ENCODE measurements at places on chromosomes 16 and 17.

- peak; percentile 70 for DNase-seq
These were observed 863 bp downstream of the ADCY9 start for GRCh38 chr16:4115209-4115948.

DNA sequence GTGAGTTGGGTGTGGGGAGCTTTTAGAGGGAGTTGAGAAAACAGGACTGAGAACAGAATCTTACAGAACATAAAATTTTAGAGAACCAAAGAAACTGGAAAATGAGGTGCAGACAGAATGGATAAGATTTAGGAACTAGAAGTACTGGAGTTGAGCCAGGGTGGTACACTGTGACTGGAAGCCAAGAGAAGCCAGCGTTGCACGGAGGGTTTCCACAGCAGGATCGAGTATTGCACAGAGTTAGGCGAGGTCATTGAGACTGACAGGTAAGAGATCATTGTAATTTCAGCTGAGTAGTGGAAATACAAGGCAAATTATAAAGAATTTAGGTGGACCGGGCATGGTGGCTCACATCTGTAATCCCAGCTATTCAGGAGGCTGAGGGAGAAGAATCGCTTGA is 6.6 kb downstream of the GSDMA start:
- DNase-seq = no peak

DNA sequence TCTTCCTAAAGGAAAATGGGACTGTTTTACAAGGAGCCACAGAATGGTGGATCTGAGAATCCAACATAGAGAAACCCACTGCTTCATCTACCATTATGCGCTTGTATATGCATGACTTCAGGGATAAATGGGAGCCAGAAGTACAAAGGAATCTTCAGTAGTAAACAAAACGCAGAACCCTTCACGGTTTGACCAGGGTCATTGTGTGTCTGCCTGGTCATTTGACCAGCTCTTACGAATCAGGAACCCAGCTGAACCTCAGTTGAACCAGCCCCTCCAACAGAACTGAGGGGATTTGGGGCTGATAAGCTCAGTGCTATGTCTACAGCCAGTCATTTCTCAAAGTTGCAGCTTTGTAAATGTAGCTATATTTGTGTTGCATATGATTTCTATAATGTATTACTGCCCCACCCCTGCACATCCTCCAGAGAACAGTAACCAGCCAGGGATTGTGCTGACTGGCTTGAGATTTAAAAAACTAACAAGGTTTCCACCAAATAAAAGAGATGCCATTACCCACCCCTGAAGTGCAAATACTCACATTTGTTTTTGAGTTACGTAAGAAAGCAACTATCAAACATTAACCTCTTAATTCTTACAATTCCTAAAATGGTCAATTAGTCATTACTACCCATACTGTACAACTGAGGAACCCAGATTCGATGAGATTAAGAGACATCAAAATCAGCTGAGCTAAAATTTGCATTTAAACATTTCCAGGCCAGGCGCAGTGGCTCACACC is 6.3 kb downstream of the CMTM4 start:
- DNase-seq = no peak

DNA sequence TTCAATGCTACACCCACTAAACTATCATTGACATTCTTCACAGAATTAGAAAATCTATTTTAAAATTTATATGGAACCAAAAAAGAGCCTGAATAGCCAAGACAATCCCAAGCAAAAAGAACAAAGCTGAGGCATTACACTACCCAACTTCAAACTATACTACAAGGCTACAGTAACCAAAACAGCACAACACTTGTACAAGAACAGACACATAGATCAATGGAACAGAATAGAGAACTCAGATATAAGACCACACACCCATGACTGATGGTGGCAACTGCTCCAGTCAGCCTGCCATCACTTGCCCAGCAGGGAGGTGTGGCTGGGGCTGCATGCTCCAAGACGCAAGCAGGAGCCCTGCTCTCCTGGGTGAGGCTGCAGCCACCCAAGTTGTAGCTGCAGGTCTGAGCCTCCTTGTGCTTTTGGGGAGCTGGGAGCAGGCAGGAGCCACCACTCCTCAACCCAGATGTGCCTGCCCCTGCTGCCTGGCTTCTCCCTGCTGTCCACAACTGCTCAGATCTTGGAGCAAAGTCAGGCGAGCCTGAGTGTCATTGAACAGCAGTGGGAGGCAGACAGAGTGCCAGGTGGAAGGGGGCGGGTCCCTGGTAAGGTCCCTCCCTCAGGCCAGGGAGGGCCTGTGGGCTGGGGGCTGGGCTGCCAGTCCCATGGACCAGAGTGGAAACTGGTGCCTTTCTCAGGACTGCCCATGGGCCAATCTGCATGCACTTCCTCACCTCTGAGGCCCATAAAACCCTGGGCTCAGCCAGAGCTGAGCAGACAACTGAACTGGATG is 24.7 kb downstream of the SSH2 start:
- no peak for DNase-seq

- no peak for DNase-seq
These were observed 14.5 kb downstream of the RHBDL3 start for GRCh38 chr17:32279891-32280716.

- no peak for DNase-seq
These were observed 6.8 kb upstream of the MPRIP start for GRCh38 chr17:17035490-17035889.

GRCh38 chr16:74742051-74742481 is 32.6 kb downstream of the FA2H start:
- DNase-seq = no peak

GRCh38 chr16:78633551-78633950 is 534.1 kb downstream of the WWOX start:
- no peak for DNase-seq

DNA sequence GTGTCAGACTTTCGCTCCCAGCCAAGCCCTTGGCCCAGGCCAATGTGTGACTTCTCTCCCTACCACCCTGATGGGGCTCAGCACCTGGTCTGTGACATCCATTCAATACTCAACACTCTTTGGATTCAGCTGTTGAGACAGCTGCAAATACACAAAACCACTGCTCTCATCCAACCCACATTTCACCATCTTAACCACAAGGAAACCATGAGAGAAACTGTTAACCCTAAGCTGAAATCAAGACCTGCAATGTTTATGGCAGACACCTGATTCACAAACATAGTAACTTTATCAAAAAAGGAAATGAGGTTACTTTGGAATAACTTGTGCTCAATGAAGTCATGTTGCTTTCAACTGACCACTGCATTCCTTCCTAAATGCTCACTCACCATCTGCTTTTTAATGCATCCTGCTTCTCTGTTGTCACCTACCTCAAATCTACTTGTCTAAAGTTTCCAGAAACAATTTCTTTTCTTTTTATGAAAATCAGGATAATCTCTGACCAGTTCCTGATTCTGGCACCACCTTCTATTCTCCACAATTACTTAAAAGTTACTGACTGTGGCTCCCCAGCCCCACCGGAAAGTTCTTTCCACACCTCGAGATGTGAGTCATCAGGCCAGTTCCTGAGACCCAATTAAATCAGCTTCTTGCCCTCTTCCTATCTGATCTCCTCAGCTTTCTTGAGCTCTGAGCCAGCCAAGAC is 88.2 kb downstream of the NOG start:
- DNase-seq = peak; percentile 49

- DNase-seq = peak; percentile 28
These were observed 32.4 kb downstream of the RAB11FIP3 start for GRCh38 chr16:457732-458400.

DNA sequence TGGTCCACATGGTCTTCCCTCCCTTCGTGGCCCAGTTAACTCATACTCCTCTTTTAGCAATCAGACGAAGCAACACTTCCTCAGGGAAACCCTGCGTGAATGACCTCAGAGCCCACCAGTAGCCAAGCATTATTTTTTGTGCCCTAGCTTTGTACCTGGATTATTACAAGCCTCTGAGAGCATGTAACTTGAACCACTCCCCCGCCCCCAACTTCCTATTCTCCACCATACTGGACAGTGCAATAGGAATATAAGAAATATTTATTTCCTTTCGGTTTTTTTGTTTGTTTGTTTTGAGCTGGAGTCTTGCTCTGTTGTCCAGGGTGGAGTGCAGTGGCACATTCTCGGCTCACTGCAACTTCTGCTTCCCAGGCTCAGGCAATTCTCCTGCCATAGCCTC is 2.9 kb downstream of the CPPED1 start:
- no peak for DNase-seq

DNA sequence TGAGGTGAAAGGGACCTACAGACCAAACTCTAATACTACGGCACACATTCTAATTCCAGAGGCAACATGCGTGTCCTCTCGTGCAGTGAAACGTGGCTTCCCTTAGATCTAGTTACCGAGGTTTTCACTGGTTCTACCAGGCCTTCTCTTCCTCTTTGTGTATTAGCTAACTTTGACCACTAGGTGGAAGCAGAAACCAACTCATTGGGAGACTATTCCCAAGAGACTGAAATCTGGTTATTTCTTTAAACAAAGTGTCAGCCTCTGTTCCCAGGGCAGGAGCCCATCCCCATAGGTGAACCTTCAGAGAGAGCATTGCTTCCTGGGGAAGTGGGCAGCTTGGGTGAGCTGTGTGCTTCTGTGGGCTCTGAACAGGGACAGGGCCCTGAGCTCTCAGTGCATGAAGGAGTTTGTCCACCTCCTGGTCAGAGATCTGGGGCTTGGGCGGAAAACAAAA is 19.7 kb upstream of the RCVRN start:
- no peak for DNase-seq

- no peak for DNase-seq
These were observed at the start of gene NLRC3 for GRCh38 chr16:3577302-3577752. NLRC3 (minus strand) TSS chr16:3577403; CDS start chr16:3565036, 12,367 bp downstream.

DNA sequence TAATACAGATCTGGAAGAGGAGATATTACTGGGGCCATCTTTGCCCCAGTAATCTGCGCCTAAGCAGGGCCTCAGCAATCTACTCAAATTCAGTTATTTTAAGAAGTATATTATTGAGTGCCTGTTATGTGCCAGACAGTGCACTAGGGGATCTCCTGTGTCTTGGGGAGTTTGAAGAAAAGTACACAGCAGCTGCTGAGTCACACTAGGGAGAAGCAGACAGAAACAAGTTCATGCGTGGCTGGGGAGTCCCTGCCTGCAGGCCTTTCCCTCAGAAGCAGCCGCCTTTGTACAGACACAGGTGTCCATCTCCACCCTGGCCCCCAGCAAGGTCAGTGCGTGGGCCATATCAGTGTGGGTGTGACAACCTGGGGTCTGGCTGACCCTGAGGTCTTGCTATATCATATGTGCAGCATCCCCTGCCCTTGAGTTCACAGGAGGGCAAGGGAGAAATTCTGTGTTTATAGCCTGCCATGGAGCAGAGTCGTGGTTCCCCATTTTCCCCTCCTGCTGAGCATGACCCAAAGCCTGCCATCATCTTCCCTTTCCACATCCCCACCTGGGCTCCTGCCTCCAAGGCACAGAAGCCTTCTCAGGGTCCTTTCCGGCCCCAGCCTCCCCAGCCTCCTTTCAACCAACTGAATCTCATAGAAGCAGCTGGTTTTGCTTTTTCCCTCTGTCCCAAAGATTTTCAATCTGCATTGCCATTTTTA is 229.9 kb upstream of the SDK2 start:
- DNase-seq = no peak

DNA sequence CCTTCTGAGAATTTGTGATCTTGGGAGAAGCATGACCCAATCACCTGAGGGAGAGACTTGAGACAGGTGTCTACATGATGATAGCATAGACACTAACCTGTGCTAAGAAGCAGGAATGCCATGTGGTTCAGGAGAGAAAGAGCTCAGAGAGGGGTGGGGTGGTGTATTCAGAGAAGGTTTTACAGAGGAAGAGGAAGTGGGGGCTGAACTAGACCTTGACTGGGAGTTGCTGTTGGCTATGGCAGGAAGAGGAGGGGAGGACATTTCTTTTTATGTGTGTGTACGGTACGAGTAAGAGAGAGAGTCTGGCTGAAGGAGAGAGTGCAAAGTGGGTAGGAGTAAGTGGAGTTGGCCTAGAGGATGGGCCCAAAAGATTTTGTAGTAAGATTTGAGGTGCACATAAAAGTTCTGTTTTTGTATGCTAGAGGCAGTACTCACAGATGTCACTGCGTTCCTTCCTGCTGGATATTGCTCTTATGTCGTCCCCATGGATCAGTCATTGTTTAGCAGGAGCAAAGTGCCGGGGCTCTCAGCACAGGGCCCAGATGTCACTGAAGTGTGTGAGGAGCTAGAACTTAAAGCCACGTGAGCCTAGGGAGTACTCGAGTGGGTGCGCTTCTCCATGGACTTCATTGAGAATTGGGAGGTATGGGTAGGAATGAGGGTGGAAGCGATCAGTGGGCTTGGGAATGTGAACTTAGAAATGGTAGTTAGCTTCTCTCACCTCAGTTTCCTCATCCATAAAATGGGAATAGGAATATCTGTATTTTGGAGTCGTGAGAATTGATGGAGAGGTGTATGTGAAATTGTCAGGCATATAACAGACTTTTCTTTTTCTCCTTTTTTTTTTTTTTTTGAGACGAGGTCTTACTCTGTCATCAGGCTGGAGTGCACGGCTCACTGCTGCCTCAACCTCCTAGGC is 22.1 kb downstream of the SLC7A6 start:
- no peak for DNase-seq

GRCh38 chr17:42475121-42475520 is 16.4 kb downstream of the ATP6V0A1 start:
- no peak for DNase-seq

DNA sequence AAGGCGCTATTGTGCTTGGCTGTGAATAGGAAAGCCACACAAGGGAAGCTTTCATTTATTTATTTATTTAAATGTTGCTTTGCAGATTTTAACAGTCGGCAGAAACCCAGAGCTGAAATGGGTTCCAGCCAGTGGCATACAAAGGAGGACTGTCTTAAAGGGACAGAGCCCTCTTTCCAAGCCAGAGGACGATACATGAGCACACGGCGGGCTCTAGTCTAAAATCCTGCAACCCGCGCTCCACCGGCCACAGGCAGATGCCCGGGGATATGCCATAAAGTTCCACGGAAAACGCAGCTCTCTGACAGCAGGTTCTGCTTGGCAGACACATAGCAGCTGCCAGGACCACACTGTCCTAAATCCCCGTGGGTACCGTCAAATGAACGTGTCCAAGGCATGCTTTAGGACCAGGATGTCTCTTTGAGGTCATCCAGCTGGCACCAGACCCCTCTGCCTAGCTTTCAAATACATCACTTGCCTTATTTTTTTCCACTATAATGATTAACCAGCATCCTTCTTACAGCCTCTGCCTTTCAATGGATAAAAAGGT is 64.6 kb downstream of the CYTH1 start:
- peak; percentile 42 for DNase-seq

GRCh38 chr16:2350500-2350899 is 10.0 kb upstream of the ABCA3 start:
- no peak for DNase-seq

Measured in foreskin fibroblast (primary cell).